ENCODE measurements at places on chromosomes 6 and 20. TPM values are rescaled to one million over a fixed set of nuclear protein-coding genes. Genes with fewer than 3 reads are reported as not detected.

Gene NOL7
- total RNA-seq: 43.1 TPM

Gene LTB
- total RNA-seq: 0.36 TPM

Gene LY6G6F
- total RNA-seq: not detected

Gene MUC21
- not detected for total RNA-seq

Gene PET117
- 14.5 TPM for total RNA-seq

Gene TRIM26
- total RNA-seq: 15.5 TPM

DNA sequence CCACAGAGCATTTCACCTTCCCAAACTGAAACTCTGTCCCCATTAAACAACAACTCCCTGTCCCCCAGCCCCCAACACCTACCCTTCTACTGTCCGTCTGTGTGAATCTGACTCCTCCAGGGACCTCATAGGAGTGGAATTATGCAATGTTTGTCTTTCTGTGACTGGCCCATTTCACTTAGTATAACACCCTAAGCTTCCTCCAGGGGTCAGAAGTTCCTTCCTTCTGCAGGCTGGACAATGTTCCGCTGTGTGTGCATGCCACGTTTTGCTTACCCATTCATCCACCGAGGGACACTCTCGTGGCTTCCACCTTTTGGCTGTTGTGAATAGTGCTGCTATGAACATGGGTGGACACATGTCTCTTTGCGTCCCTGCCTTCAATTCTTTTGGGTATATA is 37.6 kb upstream of the MPC1 start:
- no peaks in the 10 kb centered on the region for H3K27me3 ChIP-seq
- H3K4me3 ChIP-seq: no peak overlapping the region
- H3K36me3 ChIP-seq: peaks cover 79% of the 10 kb centered on the region
- no peak for DNase-seq

DNA sequence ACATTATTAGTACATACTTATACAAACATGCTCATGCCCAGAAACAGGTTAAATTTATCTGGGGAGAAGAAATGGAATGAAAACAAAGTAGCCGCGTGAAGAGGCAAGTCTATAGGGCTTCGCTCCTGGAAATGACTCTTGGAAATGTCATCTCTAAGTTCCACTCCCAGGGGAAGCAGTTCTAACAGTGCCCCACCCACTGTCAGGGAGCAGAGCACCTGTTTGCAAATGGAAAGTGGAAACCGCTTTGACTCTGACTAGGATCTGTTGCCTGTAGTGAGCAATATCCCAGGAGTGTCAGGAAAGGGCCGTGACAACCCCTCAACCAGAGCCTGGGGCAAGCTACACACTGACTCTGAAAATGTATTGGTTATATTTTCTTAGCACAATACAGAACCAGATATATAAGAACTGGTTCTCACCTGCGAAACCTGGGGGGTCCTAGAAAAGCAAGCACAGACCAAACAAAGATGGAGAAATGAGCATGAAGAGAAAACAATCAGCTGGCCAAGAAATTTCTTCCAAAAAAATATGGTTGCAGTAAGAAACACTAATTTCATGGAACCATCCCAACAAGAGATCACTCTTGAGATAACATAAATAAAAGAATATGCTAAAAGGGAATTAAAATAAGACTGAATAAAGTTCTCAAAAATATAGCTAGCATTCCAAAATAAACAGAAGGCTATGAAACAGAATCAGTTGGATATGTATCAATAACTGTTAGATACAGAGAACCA is 47.5 kb upstream of the CRISP1 start:
- H3K27ac ChIP-seq: no peak overlapping the region
- H3K27me3 ChIP-seq: no peaks in the 10 kb centered on the region
- no peaks in the 10 kb centered on the region for H3K4me1 ChIP-seq
- H3K36me3 ChIP-seq: no peaks in the 10 kb centered on the region

DNA sequence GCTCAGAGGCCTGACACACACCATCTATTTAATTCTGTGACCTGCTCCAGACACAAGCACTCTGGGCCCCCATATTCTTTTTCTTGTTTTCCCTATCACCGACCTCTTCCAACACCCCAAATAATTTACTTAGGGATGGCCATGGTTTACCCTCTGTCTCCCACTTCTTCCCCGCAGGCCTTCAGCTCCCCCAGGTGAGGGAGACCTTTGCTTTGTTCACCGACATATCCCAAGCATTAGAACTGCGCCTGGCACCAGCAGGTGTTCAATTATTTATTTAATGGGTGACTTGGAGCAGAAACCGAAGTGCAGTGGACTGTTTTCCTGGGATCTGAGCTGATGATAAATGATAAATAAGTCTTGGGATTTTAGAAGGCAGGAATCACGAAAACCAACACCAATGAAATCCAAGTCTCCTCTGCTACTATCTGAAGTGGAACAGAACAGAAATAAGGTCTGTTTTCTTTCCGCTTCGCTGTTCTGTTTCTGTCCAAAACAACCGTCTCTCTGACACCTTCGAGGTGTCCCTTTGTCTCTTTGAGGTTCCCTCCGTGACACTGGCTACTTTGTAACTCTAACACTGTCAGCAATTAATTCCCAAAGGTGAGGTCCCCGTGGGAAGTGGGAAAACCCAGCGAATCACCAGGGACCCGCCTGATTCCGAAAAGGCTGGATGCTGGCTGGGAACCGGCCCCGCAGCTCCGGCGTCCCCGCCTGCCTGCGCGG is 1.1 kb upstream of the RIN2 start:
- H3K4me1 ChIP-seq: peaks cover 42% of the 10 kb centered on the region
- H3K27me3 ChIP-seq: no peaks in the 10 kb centered on the region
- peak overlapping the region; percentile 94 for H3K27ac ChIP-seq
- H3K4me3 ChIP-seq: peak overlapping the region; percentile 69
- no peak for DNase-seq

DNA sequence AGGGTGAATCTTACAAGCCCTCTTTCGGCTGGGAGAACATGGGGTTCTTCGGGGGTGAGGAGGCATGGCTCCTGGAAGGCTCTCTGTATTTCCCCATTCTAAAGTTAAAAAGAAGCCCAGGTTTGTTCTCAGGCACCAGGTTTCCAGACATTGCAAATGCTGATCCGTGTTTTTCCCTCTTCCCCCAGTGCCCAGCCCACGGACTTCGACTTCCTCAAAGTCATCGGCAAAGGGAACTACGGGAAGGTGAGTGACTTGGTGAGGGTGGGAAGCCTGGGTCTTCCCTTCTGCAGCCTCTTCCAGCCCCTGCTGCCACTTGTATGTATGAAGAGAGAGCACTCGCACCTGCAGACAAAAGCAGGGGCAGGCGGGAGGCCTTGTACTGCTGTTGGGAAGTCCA is 8.7 kb downstream of the SGK2 start:
- no peaks in the 10 kb centered on the region for H3K36me3 ChIP-seq
- no peak for DNase-seq
- H3K27ac ChIP-seq: no peak overlapping the region
- no peaks in the 10 kb centered on the region for H3K4me1 ChIP-seq
- H3K27me3 ChIP-seq: no peaks in the 10 kb centered on the region

DNA sequence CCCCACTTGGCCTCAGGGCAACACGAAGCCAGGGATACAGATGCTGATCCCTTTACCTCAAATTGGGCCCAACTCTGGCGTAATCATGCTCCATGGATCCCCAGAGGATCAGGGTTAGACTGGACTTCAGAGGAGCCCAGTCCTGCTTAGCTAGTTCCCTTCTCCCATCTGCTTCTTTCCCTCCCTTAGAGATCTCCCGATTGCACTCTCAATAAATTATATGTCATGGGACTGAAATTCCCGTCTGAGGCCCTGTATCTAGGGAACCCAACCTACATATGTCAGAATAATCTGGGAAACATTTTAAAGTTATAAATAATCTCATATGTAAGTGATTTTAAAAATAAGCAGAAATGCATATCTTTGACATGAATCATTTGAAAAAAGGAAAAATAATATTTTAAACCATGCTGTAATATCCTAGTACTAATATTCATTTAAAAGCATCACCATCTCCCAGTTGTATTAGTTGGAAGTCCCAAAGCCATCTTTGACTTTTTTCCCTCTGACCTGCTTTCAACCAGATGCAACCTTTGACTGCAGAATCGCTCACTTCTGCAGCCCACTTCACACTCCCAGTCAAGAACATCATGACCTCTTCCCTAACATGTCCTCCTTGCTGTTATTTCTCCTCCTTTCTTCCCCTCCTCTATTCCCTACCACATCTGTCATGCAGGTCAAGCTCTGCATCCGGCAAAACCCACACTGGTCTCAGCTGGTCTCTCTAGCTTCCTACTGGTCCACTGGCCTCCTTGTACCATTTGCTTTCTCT is 393.6 kb downstream of the BTBD3 start:
- H3K27me3 ChIP-seq: no peaks in the 10 kb centered on the region
- no peak overlapping the region for H3K4me3 ChIP-seq
- DNase-seq: no peak
- peak overlapping the region; percentile 20 for H3K27ac ChIP-seq

DNA sequence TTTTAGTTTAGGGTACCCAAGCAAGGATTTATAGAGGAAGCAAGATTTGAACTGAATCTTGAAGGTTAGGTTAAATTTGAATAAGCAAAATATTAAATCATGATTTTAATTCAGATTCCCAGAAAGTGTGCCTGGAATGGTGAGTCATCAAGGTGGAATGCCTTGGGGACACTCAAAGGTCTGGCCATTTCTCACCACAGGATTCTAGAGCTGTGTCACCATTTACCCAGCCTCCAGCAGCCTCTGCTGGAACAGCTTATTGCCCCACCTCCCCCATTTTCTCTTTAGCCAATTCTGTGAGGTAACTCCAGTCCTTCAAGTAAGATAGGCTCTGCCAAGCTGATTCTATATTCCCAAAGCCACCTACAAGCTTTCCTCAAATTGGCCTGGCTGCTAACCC is 181.4 kb downstream of the SIM1 start:
- no peaks in the 10 kb centered on the region for H3K36me3 ChIP-seq
- H3K4me1 ChIP-seq: no peaks in the 10 kb centered on the region
- no peaks in the 10 kb centered on the region for H3K27me3 ChIP-seq
- no peak overlapping the region for H3K27ac ChIP-seq
- no peak for DNase-seq

GRCh38 chr20:17542993-17543412 is 11.8 kb upstream of the BFSP1 start:
- H3K4me1 ChIP-seq: peaks cover 7% of the 10 kb centered on the region
- H3K27ac ChIP-seq: peak overlapping the region; percentile 67
- no peak for DNase-seq
- no peaks in the 10 kb centered on the region for H3K36me3 ChIP-seq
- no peaks in the 10 kb centered on the region for H3K27me3 ChIP-seq

DNA sequence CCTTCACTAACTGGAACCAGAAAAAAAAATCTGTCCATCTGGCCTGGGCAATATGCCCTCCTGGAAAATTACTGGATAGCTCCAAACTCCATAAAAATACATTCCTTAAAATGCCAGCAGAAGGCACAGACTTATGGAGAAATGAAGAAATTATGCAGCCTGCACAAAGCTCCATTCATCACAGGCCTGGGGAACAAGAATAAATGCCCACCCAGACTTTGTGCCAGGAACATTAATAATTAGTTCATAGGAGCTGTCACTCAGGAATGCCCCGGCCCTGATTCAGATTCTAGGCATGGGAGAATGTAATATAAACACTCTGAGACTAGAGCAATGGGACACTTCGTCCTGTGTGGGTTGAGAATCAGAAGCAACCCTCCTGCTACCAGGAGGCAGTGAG is 199.3 kb downstream of the OTOR start:
- H3K27me3 ChIP-seq: no peaks in the 10 kb centered on the region
- no peaks in the 10 kb centered on the region for H3K36me3 ChIP-seq
- no peak overlapping the region for H3K4me3 ChIP-seq
- no peaks in the 10 kb centered on the region for H3K4me1 ChIP-seq
- H3K27ac ChIP-seq: no peak overlapping the region

- no peak for DNase-seq
- no peak overlapping the region for H3K27ac ChIP-seq
- H3K4me3 ChIP-seq: no peak overlapping the region
- no peaks in the 10 kb centered on the region for H3K4me1 ChIP-seq
- peaks cover 20% of the 10 kb centered on the region for H3K27me3 ChIP-seq
These were observed 44.2 kb downstream of the COL11A2 start for GRCh38 chr6:33147807-33148666.

GRCh38 chr6:134674562-134674961 is 275.3 kb downstream of the ALDH8A1 start:
- H3K27me3 ChIP-seq: no peaks in the 10 kb centered on the region
- H3K27ac ChIP-seq: no peak overlapping the region
- H3K36me3 ChIP-seq: no peaks in the 10 kb centered on the region
- no peak for DNase-seq
- no peak overlapping the region for H3K4me3 ChIP-seq
- H3K4me1 ChIP-seq: peaks cover 2% of the 10 kb centered on the region

- peaks cover 64% of the 10 kb centered on the region for H3K4me1 ChIP-seq
- H3K36me3 ChIP-seq: no peaks in the 10 kb centered on the region
- DNase-seq: no peak
- no peak overlapping the region for H3K27ac ChIP-seq
- no peaks in the 10 kb centered on the region for H3K27me3 ChIP-seq
These were observed 70.8 kb downstream of the TPD52L1 start for GRCh38 chr6:125224231-125224861.

DNA sequence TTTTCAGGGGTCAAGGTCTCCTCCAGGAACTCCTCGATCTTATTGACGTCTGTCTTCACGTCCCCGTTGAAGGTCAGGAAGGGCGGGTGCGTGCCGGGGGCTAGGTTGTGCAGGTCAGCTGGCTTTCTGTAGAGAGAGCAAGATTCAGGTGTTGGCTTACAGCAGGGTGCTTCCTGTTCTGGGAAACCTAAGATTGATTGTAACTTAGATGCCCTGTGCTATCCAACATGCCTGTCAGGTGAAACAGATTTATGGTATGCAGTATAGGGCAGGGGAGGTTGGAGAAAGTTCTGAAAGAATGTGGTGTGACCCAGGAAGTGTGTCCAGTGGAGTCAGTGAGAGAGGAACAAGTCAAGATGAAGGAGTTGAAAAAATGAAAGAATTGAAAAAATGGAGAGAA is 66.4 kb downstream of the CLIC5 start:
- DNase-seq: no peak
- H3K4me1 ChIP-seq: peaks cover 3% of the 10 kb centered on the region
- peak overlapping the region; percentile 9 for H3K27ac ChIP-seq
- H3K36me3 ChIP-seq: no peaks in the 10 kb centered on the region
- H3K27me3 ChIP-seq: no peaks in the 10 kb centered on the region

DNA sequence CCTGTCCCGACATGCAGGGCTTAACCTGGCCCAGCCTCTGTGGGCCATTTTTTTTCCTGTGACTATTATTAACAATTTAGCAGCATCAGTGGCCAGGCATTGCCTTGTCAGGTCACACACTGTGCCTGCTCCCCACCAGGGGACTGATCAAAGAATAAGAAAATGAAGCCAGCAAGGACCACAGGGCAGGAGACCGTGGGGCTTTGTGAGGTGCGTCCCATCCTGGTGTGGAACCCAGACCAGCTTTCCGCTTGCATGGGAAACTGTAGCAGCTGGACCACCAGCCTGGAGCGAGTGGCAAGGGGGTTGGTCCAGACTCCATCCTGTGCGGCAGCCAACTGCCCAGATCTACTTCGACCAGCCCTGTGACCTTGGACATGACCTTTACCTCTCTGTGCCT is 218.3 kb downstream of the ANKRD60 start:
- no peaks in the 10 kb centered on the region for H3K27me3 ChIP-seq
- H3K4me3 ChIP-seq: no peak overlapping the region
- no peak for DNase-seq

Measured in heart right ventricle (tissue), 16 donors.